NCI-H446 (cell line): ENCODE measurements at places on chromosomes 3 and 15.

- no peak for DNase-seq
Measured at GRCh38 chr3:31802981-31803740, 177.9 kb downstream of the OSBPL10 start.

DNA sequence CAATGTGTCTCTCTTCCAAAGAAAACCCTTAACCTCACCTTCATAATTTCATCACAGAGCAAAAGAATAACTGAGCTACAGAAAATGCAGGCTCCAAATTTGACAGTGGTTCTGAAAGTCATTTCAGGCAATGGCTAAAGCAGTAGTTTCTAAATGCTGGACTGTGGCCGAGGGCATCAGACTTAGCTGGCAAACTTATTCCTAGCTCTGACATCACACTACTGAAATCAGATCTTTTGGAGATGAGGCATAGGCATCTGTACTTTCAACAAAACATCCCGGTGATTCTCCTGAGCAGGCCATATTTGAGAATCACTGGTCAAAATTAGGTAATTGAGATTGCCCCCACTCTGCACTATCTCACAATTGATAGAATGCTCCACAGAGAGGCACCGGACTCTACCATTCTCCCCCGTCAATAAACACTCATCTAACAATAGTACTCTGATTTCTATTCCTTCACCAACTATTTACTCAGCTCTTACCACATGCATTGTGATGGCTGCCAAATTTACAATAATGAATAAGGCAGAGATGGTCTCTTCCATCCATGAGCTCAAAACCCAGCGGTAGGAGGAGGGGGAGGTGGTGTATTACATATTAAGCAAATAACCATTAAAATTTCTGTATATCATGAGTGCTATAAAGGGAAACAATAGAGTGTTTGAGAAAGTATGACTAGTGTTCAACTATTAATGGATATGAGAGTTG is 57.3 kb upstream of the SPRED1 start:
- no peak for DNase-seq

- no peak for DNase-seq
Measured at GRCh38 chr3:102449341-102449740, 14.5 kb downstream of the ZPLD1 start.

DNA sequence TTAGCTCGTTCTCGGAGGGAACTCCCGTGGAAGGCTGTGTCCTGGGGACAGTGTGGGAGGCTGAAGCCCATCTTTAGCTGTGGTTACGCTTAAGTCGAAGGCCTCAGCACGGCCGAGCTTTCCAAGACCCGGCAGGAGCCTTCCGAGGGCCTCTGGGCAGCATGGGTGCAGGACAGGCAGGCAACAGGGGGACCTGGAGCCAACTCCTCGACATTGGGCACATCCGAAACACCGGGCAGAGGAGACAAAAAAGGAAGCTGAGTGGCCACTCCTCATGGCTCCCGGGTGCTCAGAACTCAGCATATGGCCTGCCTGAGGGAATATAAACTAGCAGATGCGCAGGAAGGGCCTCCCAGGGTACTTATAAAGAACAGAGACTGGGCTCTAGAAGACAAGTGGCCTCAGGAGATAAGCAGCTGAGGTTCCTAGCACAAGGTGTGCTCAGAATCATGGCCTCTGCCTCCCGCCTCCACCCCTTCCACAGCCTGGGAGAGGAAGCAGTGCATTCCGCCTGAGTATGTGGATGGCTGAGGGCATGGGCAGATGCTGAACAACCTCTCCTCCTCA is 34.1 kb downstream of the ABTB1 start:
- no peak for DNase-seq

- peak; percentile 6 for DNase-seq
Measured at GRCh38 chr3:78337801-78338211, 1297.9 kb downstream of the ROBO2 start.

- no peak for DNase-seq
Measured at GRCh38 chr3:25916321-25916720, 126.4 kb downstream of the OXSM start.

DNA sequence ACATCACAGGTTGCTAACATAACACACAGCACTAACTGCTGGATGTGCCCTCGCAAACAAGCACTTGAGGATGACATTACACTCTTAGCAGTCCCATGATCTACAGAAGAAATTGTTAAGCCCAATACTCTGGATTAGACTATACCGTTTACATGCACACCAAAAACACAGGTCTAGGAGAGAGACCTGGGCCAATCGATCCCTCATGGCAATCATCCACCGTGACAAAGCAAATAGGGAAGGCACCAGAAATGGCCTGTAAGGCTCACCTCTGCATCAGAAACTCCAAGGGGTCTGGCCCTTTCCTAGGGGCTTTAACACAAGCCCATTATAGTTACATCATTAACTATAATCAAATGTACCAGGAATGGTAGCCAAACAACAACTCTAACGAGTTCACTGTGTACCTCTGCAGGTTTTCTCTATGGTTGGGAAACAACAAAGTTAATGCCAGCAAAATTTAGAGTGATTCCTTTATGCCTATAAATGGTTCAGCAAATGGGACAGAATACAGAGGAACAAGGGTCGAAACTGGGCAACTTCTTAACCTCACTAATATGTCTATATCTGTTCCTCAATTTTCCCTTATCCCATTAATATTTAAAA is 18.5 kb downstream of the TRANK1 start:
- DNase-seq, result no peak

DNA sequence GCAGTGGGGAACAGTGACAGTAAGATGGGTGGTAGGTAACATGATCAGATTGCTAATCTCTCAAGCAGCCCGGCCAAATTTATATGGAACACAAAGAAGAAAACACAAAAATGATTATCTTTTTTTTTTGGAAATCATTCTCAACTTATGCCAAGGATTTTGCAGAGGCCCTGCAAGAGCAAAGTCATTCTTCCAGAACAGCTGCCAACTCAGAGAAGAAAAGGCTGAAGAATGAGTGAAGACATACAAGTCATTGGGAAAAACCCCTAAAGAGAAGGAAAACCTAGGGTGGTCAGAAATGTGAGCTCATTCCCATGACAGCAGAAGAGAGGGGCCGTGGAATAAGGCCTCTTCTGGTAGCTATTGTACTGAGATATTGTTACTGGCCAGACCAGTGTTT is 246.7 kb downstream of the SHOX2 start:
- DNase-seq, result no peak
